ENCODE measurements at places on chromosomes 5 and 9. TPM values are rescaled to one million over a fixed set of nuclear protein-coding genes. Genes with fewer than 3 reads are reported as not detected.

The NR4A3 gene
- 0.04 TPM for total RNA-seq

The FBN2 gene
- total RNA-seq, result 81.6 TPM

The LRRC26 gene
- not detected for total RNA-seq

The PLK2 gene
- total RNA-seq, result 179 TPM

The STC2 gene
- 10.2 TPM for total RNA-seq

The RGP1 gene
- total RNA-seq, result 16.3 TPM

The DAB2IP gene
- 26.6 TPM for total RNA-seq

The MFAP3 gene
- 34.6 TPM for total RNA-seq

The OCLN gene
- 4.1 TPM for total RNA-seq

The GARNL3 gene
- total RNA-seq, result 3.0 TPM

The GOLM1 gene
- total RNA-seq, result 20.3 TPM

The PCDHB15 gene
- 0.04 TPM for total RNA-seq
